Activated gamma-delta T cell treated with anti-CD3 and anti-CD28 coated beads, Interleukin-2, amount 50 U/mL, for 16 hours (primary cell): ENCODE measurements at places on chromosomes 2 and 18.

GRCh38 chr2:36445185-36445866, 89.7 kb downstream of the CRIM1 start:
- DNase-seq, result no peak

GRCh38 chr2:121532894-121533293, 2.2 kb downstream of the RNU4ATAC start:
- DNase-seq, result no peak

GRCh38 chr2:120910164-120910563, 174.5 kb downstream of the GLI2 start:
- DNase-seq, result no peak

DNA sequence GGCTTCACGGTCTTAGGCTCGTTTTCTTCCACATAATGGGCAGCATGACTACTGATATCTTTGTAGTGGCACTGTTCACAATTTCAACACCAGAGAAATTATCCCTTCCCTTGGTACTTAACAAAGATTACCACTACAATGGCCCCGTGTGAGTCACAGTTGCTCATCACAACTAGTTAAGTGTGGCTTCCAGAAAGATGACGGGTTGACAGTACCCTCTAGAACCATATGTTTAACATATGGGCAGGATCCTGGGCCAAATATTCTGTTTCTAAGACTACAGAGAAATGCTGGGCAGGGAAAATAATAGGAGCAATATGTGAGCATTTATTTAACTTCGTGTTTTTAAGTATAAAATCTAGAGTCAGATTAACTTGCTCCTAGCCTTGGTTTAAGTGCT, 780.1 kb upstream of the LINC00305 start:
- DNase-seq, result no peak

DNA sequence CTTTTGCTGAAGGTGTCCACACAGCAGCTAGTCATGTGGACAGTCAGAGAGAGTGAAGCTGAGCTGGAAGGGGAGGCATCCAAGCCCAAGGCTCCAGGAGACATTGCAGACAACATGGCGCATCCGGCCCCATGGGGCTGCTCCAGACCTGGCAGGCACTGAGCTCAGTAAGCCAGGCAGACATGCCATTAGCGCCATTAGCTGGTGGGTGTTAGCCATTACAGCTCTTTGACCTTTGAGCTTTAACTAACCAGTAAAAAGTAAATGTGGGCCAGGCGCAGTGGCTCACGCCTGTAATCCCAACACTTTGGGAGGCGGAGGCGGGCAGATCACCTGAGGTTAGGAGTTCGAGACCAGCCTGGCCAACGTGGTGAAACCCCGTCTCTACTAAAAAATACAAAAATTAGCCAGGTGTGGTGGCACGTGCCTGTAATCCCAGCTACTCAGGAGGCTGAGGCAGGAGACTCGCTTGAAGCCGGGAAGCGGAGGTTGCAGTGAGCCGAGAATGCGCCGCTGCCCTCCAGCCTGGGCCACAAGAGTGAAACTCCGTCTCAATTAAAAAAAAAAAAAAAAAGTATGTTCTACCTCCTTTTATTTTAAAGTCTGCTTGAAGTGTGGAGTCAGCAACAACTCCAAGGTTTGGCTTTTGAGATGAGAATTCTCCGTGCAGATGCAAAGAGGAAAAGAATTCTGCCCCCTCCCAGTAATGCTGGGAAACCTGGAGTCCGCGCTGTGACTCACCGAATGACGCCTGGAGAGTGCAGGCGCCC, 69.4 kb downstream of the TWSG1 start:
- no peak for DNase-seq

- no peak for DNase-seq
Measured at GRCh38 chr2:169139993-169140767, 70.8 kb downstream of the DHRS9 start.

DNA sequence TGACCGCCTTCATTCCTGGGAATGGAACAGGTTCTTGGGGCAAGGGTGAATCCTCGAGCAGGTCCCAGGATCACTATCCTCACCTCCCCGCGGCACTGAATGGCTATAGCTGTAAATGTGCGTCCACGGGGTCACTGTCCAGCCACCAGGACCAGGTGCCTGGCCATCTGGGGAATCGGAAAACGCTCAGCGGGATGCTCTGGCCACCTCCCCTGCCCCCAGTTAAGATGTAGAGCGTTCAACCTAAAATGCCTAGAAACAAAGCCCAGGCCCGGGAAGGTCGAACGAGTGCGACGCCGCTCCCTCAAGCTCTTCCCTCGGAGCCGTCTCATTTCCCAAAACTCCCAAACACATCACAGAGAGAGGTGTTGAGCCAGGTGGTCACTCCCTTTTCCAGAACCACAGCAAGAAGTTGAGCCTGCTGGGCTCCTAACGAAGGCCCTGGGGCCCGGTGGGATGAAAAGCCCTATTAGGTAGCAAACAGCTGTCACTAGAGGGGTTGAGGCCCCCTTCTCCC, 795 bp upstream of the CAPN10 start:
- no peak for DNase-seq

- no peak for DNase-seq
Measured at GRCh38 chr18:64083916-64084315, 65.0 kb downstream of the LINC00305 start.

DNA sequence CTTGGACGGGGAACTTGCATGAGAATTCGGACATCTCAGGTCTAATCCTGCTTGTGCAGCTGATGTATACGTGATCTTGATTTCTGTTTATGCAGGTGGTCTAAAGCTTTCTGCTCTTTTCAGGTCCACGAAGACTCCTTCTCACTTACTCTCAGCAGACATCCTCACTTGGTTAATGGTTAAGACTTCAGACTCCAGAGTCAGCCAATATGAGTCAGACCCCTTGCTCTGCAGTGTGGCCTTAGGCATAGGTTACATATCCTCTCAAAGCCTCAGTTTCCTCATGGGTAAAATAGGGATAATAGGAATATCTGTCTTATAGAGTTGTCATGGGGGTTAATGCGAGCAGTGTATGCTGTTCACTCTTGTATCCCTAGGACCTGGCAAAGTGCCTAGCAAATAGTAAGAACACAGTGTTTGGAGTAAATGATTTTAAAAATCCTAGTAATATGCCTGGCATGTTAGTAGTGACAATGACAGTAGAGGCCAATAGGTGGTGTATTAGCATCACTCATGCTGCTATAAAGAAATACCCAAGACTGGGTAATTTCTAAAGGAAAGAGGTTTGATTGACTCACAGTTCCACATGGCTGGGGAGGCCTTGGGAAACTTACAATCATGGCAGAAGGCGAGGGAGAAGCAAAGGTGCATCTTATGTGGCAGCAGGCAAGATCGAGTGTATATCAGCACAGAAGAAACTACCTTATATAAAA, 42.3 kb downstream of the XRCC5 start:
- DNase-seq, result no peak

DNA sequence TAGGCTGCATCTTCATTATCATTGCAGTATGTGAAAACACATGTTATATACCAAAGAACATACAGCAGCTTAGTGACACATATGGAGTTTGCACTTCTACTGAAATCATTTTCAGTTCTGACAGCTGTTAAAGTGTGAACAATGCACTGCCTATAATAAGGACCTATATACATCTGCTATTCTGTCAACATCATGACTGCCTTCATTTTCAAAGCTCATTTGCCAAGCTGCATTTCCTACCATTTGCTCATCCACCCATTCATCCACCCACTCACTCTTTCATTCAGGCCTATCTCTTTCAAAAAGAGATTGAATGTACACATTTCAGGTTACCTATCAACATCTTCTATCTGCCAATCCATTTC, 81.7 kb upstream of the STK17B start:
- no peak for DNase-seq

DNA sequence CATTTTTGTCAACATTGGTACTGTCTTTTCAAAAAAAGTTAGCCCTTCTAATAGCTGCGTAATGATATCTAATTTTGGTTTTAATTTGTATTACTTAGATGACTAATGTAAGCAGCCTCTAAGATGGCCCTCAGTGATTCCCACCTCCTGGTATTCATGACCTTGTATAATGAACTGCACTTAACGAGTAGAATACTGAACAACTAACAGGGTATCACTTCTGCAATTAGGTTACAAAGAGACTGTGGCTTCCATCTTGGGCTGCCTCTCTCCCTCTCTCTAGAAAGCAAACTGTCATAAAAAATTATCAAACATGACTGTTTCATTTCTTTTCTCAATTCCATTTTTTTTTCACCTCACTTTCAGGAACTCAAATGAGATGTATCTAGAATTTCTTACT, 120.9 kb downstream of the RNF152 start:
- DNase-seq, result no peak

DNA sequence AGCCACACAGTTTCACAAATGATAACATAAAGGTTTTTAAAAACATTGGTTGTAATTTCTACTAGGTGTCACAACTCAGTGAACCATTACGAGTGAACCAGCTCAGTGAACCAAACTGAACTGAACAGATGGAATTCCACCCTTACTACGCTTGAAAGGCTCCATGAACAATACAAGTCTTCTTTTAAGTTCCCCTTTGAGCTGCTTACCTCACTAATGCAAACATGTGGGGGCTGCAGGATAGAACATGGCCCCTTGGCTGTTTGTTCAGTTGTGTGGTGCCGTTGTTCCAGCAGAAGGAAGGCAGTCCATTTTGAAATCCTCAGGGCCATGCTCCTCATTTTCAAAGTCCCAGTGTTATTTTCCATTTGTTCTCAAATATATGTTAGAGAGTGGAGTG, 30.7 kb upstream of the KLHL14 start:
- DNase-seq, result no peak

- DNase-seq, result no peak
Measured at GRCh38 chr2:200382874-200383273, 76.4 kb downstream of the SPATS2L start.

GRCh38 chr18:9334973-9335696, 562 bp downstream of the TWSG1 start:
- peak; percentile 13 for DNase-seq

GRCh38 chr2:221103930-221104329, 468.2 kb downstream of the EPHA4 start:
- no peak for DNase-seq

GRCh38 chr2:37653805-37654378, 17.6 kb downstream of the CDC42EP3 start:
- no peak for DNase-seq

- peak; percentile 67 for DNase-seq
Measured at GRCh38 chr2:113203901-113204519, 30.2 kb downstream of the PSD4 start.

- DNase-seq, result no peak
Measured at GRCh38 chr2:234273887-234274584, 222.8 kb downstream of the ARL4C start.

GRCh38 chr2:60523963-60524362, 29.5 kb downstream of the BCL11A start:
- DNase-seq, result no peak

- no peak for DNase-seq
Measured at GRCh38 chr2:215272918-215273317, 38.9 kb upstream of the ATIC start.

DNA sequence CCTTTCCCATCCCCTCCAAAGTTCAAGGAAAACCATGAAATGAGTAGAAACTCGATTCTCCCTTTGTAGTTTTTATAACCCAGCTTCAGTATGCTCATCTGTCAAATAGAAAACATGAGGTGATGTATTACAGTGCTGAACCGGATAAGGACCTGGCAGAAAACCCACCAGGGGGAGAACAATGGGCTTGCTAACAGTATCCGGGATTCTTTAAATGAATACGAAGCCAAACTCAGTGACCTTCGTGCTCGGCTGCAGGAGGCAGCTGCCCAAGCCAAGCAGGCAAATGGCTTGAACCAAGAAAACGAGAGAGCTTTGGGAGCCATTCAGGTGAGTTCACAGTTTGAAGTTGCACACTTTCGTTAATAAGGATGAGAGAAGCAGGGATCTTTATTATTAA, 113.6 kb upstream of the TTC39C start:
- no peak for DNase-seq

DNA sequence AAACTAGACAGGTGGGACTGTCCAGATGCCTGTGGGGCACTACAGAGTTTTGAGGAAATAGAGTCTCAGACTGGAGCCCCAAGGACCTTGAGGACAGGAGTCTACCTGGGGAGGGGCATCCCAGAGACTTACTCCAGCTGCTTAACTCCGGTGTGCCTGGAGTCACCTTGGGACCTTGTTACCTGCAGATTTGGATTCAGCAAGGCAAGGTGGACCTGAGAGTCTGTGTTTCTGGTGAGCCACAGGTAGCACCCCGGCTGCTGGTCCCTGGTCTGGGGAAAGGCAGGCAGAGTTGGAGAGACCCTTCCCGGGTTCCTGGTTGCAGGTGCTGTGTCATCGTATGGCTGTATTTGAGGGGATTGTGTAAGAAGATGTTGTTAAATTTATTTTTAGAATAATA, 102.4 kb downstream of the AGAP1 start:
- DNase-seq, result no peak

- no peak for DNase-seq
Measured at GRCh38 chr2:97913846-97914245, 81.9 kb downstream of the TMEM131 start.

DNA sequence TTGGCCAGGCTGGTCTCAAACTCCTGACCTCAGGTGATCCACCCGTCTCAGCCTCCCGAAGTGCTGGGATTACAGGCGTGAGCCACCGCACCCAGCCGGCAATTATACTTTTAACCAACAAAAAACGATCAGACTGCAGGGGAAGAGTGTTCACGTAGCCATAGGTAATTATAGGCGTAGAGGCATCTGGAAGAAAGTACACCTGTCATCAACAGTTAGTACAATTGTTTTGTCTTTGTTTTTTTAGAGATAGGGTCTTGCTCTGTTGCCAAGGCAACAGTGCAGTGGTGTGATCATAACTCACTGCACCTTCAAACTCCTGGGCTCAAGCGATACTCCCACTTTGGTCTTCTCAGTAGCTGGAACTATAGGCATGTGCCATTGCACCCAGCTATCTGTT, 20.0 kb downstream of the ST3GAL5 start:
- DNase-seq, result no peak

DNA sequence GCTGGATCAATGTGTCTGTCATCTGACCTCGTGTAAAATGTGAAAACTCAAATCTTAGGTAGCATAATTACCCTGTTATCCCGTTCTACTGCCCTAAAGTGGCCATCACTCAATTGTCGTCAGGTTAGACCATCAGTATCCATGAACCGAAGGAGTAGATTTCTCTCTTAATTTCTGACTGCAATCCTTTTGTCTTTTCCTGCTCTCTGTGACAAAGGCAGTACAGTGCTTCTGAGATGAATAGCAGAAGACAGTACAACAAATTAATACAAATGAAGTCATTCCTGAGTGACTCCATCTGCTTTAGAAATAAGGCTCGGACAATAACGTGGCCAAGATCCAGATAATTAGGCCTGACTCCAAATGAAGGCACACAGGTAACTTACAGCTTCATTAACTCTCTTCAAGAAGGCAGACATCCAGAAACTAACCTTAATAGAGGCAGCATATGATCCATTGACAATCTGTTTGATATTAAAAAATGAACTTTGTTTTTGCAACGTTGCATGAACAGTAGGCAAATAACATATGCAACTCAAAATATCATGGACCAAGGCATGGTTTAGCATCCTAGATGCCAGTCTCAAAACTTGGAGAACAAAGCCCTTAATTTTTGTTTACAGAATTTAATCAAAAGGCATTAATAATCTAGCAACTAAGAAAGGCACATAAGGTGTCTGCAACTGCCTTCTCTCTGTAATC, 96.7 kb upstream of the CDH20 start:
- no peak for DNase-seq
